ENCODE measurements at places on chromosomes 1 and 21.

DNA sequence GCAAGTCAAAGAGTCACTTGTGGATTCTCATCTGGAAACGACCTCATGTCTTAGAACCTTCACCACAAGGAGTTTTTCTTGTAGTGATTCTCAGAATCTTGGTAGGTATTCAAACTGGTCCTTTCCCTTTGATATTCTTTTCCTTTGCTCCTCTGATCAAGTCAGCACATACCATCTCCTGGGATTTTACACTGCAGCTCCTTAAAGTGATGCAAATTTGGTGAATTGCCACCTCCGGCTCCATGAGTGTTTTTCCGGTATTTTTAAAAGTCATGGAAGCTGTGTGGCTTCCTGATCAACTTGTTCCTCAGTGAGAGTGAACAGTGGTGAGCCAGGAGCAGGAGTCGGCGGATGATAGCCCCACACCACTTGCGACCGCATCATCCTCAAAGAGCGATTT lies 182.1 kb upstream of the DAB1 start:
- no peak for DNase-seq

DNA sequence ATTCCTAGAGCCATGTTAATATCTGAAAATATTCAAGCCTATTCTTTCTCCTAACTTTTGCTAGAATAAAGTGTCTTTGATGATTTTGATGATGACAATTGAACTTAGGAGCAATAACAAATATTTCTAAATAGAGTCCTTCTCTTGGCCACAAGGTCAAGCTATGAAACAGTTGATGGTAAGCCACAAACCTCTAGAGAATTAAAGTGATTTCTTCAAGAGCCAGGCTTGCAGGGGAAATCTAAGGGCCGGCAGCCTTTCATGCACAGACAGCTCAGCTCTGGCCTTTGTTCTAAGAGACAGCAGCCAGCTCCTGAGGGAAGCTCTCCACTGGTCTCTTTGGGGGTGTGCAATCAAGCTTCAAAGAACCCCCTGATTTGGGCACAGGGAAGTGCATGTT lies 59.0 kb downstream of the SUSD4 start:
- DNase-seq: no peak

- DNase-seq: no peak
Measured at GRCh38 chr1:230371923-230372703, 54.0 kb downstream of the PGBD5 start.

GRCh38 chr1:89759036-89759435 lies 61.8 kb upstream of the LRRC8D start:
- no peak for DNase-seq

DNA sequence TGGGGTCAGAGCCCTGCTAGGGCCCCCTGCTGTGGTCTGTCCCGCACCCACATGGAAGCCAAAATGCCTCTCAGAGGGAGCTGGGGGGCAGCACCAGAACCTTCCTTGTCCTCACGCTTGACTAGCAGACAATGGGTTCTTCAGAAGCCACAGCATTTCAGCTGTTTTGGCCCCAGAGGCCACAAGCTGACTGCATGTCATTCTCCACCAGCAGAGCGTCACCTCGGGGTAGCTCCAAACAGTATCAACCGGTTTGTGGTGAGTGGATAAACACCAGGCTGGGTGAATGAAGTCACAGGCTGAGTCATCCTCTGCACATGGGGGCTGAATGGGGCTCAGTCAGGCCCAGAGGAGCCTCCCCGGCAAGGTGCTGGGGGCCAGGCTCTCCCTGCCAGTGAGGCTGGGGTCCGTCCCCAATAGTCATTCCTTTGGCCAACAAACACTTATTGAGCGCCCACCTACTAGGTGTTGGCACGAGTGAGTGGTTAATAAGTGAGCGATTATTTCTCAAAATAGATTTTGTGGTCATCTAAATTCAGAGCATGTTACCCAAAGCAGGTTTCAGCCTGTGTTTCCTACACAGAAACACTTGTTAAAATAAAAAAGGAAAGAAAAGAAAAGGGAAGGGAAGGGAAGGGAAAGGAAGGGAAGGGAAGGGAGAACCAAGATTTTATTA lies 9.1 kb downstream of the OLIG1 start:
- DNase-seq: peak; percentile 58

DNA sequence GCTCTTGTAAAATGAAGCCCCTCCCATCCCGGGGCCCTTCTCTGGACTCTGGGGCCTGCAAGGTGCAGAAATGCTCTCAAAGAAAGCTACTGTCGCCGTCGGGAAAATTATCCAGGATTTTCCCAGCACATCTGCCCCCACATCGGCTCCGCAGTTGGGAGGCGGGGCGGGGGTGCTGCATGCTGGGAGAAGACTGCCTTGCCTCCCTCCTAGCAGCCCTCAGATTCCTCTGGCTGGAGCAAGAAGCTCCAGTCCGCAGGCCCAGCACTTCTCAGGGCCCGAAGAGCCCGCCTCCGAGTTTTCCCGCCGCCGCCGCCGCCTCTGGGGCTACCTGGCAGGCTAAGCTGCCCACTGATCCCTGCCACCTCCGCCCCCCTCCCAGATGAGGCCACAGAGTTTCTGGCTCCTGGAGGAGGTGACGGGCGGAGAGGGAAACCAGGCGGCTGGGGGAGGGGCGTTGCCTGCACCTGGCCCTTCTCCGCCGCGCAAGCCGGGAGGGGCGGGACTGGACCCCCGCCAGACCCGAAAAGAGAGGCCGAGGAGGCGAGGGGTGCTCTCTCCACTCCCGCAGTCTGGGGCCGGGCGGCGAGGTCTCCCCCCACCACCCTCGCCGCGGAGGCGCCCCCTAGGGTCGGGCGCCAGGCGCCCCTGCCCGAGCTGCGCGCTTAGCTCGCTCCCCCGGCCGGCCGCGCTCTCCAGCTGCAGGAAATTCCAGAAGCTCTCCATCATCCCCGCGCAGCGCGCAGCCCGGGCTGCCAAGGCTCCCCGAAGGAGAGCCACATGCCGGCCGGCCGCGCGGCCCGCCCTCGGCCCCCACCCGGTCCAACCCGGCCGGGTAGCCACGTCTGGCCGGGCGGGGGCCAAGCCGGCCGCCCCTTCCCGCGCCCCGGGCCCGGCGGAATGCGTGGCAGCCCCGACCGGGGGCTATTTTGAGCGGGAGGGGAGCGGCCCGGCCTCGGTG lies 28.8 kb downstream of the AHDC1 start:
- no peak for DNase-seq

GRCh38 chr1:212611000-212611948 lies 2.7 kb downstream of the ATF3 start:
- no peak for DNase-seq

DNA sequence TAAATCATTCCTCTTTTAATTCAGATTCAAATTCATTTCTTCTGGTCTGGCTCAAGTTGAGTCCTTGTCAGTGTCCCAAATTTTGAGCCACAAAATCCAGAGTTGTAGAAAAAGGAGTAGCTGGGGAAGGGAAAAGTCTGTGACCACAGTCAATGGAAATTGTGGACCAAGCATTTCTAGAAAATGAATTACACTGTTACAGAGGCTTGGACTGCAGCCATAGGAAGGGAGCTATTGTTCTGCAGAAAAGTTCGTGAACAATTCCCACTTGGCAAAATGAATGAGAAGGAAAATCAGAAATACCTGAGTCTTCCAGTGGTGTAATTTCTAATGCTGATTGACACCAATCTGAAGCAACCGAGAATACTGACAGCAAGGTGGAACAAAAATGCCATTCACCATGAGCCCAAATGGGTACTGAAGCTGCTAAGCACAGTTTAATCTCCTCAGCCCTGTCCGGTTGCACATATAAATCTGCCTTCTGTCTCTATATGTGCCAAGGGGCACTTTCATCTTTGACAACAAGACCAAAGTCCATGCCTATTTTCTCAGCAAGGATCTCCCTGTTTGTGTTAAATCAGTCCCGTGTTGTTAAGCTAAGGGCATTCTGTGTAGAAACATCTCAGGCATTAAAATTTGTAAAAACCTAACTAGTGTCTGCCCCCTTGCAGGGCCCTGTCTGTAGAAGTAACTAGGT lies 51.3 kb downstream of the TEX35 start:
- DNase-seq: no peak

DNA sequence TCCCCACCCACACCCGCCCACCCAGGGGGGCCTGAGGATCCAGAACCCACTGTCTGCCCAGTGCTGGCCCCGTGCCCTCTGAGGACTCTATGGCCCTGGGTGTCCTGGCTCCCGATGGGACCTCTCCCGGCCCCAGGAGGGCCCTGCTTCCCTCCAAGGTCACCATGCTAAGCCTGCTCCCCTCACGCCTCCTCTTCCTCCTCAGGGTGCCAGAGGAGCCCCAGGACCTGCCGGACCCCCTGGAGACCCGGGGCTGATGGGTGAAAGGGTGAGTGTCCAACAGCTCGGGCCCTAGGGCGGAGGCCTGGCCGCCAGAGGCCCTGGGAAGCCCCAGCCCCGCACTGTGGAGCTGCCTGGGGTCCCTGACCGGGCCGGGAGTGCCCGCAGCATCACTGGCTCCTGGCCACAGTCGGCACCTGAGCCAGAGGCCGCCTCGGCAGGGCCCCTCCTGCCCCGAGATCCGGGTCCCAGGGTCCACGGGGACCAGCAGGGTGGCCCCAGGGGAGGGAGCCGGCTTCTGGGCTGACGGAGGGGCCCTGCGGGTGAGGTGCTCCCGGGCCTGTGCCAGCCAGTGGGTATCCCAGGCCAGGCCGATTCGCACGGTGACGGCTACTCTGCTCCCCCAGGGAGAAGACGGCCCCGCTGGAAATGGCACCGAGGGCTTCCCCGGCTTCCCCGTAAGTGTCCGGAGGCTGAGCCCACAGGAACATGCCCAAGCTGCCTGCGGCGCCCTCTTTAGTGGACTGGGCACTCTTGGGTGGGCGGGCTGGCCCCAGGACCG lies 16.1 kb downstream of the COL6A1 start:
- DNase-seq: peak; percentile 12

- DNase-seq: no peak
Measured at GRCh38 chr1:18549106-18549505, 68.4 kb downstream of the KLHDC7A start.

GRCh38 chr1:17277511-17278159 lies 28.7 kb downstream of the PADI3 start:
- no peak for DNase-seq

- DNase-seq: no peak
Measured at GRCh38 chr1:88140325-88140724, 543.7 kb upstream of the PKN2 start.

Measured in stimulated activated CD8-positive, alpha-beta memory T cell treated with anti-CD3 and anti-CD28 coated beads, Interleukin-4, amount 100 ng/mL, for 48 hours (primary cell).